ENCODE measurements at places on chromosomes 4 and X.

- no peak for DNase-seq
Measured at GRCh38 chr4:137545461-137545861, 13.2 kb upstream of the PCDH18 start.

GRCh38 chr4:187929024-187929423 lies 66.5 kb upstream of the ZFP42 start:
- DNase-seq = no peak

DNA sequence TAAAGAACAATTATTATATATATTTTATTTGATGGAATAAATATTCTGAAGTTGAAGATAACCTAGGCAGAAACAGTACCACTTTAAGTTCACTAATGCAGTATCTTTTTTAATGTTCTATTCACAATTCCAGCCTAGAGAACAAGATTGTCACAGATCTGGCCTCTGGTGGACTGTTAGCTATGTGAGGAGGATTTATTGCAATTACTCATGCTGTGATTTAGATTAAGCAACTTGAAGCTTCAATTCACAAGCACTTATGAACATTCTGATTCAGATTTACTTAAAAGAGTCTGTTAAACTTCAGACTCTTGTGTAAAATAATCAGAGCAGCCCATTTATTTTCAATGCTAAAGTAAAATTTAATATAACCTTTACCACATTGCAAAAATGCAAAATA lies 1489.8 kb downstream of the STIM2 start:
- DNase-seq = no peak

DNA sequence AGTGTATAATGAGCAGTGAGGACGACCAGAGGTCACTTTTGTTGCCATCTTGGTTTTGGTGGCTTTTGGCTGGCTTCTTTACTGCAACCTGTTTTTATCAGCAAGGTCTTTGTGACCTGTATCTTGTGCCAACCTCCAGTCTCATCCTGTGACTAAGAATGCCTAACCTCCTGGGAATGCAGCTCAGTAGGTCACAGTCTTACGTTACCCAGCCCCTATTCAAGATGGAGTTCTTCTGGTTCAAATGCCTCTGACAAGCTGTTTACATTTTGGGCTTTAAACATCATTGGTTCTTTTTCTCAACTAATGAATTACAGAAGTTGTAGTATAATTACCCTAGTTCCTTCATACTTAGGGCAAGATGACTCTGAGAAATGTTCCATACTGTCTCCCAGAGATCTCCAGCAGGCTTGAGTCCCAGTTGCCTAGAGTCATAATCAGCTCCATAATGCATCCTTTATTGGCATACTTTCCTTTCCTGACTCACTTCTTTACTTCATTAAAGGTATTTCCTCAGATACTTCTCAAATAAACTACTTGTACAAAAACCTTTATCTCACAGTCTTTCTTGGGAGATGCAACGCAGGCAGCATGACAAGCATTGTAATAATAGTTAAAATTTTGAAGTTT lies 136.5 kb downstream of the KDM6A start:
- no peak for DNase-seq

DNA sequence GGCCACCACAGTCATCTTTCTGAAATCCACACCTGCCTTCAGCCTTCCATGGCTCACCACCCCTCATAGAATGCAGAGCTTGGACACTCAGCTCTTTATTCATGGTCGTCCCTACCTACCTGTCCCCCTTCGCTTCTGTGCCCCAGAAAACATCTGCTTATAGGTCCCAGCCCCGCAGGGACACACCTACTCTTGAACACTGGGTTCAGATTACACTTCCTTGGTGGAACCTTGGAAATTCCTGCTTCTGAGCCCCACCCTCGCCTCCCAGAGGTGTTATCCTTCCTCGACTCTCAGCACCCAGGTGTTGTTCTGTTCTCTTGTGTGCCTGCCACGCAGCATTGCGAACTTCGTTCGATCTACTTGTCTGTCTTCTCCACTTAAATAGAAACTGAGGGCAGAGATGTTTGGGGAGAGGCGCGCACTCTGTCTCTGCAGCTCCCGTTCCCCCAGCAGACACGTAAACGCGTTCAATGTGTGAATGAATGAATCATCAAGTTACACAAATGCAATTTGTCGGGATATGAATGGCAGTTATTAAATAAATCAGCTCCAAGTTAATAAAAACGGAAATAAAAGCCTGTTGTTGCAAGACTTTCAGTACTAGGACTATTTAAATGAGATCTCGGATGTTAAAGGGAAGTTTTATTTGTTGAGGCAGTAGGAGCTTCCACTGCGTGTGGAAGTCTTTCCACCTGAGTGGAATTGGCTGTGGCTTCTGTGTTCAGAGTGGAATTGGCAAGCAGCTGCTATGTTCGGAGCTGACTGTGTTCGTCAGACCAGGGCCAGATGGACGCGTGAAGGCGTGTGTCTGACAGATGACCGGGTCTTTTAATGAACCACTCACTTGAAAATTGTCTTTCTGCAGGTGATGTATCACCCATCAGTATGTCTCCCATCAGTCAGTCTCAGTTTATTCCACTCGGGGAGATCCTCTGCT lies 95.6 kb downstream of the STOX2 start:
- DNase-seq = no peak

DNA sequence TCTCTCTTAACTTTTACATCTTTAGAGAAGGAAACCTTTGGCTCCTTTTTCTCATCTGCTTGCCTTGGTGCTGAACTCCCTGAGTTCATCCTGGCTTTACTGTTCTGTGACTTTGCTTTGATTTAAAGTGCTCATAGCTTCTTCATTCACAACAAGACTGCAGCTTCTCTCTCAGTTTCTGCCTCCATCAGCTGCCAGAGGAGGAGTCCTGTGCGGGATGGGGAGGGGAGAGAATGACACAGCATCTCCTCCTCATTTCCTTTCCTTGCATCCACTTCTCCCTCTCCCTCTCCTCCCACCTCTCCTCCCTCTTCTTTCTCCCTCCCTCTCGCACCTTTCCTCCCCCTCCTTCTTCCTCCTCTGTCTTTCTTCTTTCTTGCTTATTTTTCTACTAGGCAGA lies 42.0 kb downstream of the CBLL2 start:
- DNase-seq = no peak

- DNase-seq = no peak
Measured at GRCh38 chr4:154741131-154741665, 2.6 kb upstream of the LRAT start.

DNA sequence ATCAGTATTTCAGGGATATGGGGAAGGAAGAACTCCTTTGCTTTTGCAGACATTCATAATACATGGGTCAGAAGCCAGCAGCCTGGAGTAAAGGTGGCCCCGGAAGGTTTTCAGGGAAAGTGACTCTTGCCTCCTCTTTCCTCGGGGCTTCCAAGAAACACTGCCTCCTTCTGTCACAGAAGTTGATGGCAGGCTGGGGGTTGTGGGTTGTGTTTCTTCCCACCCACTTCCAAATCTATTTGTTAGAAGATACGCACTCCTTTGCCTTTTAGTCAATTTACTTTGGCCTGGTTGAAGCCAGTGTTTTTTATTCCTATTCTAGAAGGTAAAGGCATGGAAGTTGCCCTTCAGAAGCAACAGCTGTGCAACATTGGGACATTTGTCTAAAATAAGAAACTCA lies 19.7 kb downstream of the KIT start:
- DNase-seq = no peak

GRCh38 chrX:38260231-38260630 lies 39.6 kb upstream of the SRPX start:
- DNase-seq = no peak

GRCh38 chr4:128470492-128471053 lies 183.0 kb upstream of the PGRMC2 start:
- no peak for DNase-seq

DNA sequence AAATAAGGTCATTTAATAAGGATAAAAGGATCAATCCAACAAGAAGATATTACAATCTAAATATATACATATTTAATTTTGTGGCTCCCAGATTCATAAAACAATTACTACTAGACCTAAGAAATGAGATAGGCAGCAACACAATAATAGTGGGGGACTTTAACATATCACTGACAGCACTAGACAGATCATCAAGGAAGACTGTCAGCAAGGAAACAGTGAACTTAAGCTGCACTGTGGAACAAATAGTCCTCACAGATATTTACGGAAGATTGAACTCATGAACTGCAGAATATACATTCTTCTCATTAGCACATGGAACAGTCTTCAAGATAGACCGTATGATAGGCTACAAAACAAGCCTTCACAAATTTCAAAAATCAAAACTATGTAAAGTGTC lies 56.1 kb upstream of the NAP1L2 start:
- DNase-seq = no peak

- no peak for DNase-seq
Measured at GRCh38 chrX:134368126-134368525, 91.8 kb upstream of the HPRT1 start.

DNA sequence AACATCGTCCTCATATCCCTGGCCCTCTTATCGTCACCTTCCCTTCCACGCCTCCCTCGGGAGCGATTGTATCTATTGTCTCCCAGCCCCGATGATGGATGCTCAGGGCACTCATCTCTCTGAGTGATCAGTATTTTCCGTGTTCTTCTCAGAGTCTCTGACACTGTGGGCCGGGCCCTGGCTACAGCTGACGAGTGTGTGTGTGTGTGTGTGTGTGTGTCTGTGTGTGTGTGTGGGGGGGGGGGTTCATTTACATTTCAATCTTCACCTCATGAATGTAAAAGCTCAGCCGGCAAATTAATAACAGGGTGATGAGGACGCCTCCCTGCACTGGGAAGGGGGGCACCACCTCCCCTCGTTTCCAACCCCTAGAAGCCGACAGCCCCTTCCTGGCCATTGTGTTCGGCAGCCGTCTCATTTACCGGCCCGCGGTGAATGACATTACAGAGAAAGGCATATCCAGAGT lies 159.5 kb downstream of the SHOX start:
- no peak for DNase-seq

DNA sequence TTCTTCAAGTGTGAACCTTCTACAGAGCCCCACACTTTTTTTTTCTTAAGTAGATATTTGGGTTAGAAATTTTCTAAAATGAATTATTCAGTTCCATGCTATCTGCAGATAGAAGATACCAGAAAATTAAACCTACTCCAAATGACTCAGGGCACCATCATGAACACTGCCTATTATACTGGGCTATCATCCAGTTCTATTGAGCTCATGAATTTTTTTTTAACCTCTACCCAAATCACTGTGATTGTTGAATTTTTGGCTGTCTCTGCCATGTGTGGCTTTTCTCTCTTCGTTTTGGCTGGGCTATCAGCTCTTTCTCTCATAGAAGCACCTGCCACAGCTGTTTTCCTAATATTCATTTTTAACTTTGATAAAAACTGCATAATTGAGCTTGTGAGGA lies 31.0 kb upstream of the SLC34A2 start:
- DNase-seq = no peak

DNA sequence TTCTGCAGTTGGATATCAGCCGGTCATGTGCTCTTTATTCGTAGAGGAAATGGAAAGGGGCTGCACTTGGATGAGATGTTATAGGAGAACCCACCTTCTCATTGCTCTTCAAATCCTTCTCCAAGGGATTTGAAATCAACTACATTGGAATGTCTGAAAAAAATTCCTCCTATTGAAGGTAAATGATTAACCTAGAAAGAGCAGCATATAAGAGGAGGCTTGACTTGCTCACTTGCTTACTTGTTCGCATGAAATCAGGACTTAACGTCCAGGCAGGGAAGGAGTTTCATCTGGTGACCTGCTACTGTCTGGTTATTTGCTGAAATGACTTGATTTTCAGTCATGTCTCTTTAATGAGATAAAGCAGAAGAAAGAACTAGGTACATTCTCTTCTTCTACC lies 338.4 kb upstream of the NOCT start:
- no peak for DNase-seq

DNA sequence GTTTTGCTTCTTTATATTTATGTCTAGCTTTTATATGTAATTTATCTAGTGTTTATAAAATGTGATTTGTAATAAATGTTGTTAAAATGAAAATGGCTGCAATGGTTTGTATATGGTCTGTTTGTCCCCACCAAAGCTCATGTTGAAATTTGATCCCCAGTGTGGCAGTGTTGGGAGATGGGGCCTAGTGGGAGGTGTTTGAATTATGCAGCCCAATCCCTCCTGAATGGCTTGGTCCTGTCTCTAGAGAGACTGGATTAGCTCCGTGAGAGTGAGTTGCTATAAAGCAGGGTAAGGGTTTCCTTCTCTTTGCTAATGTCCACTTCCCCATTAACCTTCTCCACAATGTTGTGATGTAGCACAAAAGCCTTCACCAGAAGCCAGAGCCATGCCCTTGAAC lies 30.0 kb upstream of the JADE3 start:
- no peak for DNase-seq

DNA sequence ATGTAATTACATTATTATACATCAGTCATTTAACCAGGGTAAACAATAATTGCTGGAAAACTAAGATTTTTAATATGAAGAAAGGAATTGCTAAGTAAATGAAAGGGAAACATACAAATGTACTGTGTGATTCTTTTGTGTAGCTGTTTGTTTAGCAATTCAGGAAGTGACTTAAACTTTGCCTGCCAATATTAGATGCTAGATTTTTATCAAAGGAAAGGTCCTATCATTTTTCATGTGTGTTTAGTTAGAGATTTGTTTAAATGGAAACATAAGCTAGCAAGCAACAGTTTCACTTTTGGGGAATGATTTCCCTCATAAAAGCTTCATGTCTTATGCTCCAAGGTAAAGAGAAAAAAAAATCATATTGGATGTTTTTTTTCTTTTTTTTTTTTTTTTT lies 95.1 kb upstream of the LIMCH1 start:
- DNase-seq = no peak

DNA sequence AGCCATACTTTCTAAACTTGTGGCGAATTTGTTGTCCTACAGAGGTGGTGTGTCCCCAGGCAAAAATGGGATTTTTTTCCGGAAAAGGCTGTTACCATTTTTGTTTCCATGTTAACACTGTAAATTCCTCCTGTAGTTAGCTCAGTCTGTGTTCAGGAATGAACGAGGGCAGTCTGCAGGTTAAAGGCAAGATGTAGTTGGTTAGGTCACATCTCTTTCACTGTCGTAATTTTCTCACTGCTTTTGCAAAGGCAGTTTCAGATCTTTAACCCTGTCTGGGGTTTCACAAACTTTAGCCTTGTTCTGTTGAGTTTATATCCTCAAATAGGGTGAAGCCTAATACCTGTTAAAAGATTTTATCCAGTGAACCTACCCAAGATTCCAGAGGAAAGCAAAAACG lies 50.5 kb upstream of the PUDP start:
- DNase-seq = no peak

DNA sequence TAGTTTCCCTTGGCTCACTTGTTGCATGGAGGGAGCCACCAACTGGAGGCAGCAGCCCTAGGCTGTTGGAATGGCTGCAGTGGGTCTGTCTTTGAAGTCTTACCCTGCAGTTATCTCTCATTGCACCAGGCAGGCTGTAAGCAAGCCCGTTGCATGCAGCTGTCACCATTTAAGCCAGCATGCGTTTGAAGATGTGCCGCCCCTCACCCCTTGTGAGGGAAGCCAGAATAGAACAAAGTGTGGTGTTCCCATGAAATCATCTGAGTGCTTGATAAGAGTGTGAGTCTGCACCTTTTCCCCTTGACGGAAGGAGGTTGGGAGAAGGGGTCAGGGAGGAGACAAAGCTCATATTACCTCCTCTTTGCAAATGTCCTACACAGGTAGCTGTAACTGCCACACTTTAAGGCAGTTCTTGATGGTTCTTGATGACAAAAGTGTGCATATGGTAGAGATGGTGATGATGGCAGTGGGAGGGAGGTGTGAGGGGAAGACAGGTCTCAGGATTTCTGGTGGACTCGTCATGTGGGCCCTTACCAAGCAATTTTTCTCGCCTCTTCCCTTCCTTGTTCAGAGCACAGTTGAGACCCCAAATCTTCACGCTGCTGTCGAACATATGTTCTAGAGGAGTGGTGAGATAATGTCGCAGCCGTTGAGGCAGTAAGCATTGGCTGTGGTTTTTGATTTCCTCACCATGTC lies 191.4 kb upstream of the LEF1 start:
- no peak for DNase-seq

Data from stimulated activated CD8-positive, alpha-beta memory T cell treated with anti-CD3 and anti-CD28 coated beads, Interleukin-12 subunit alpha, Interleukin-12 subunit beta, amount 100 ng/mL, for 1 hour (primary cell).